ENCODE measurements at places on chromosomes 5 and 9.

DNA sequence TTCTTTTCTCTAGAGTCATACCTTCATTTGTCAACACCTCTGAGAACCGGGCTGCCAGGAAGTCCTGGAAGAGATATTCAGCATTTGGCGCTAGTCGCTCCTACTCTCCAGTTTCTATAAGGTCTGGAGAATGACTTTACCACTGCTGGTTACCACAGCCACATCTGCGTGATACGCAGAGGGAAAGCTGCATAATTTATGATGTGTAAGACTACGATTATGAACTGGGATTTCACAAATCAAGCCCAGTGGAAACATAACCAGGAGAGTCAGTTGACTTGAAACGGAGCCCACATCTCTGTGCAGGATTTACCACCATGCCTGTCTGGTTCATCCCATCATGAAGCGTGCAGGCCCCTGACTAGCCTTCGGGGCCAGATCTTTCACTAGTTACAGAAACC is 72.6 kb downstream of the FGF1 start:
- no peak for DNase-seq

- DNase-seq: no peak
These were observed 130.8 kb downstream of the MACIR start for GRCh38 chr5:103389357-103389756.

DNA sequence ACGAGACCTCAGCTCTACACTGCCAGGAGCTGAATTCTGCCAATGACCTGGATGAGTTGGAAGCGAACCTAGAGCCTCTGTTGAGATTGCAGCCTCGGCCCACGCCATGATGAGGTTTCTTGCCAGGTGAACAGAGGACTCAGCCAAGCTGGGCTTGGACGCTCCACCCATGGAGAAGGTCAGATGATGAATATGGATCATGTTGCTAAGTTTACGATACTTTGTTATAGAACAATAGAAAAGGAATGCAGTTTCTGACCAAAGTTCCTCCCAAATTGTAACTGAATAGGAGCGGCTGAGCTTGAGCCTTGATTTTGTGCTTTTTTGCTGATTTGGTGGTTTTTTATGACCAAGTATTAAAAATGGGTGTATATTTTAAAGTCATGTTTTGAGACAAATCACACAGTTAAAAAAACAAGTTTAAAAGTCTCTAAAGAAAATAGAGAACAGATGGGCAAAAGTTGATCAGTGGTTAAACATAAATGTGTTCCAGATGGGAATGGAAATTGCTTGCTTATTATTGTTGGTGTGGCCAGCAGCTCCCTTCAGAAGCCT is 32.9 kb downstream of the ROPN1L start:
- no peak for DNase-seq

DNA sequence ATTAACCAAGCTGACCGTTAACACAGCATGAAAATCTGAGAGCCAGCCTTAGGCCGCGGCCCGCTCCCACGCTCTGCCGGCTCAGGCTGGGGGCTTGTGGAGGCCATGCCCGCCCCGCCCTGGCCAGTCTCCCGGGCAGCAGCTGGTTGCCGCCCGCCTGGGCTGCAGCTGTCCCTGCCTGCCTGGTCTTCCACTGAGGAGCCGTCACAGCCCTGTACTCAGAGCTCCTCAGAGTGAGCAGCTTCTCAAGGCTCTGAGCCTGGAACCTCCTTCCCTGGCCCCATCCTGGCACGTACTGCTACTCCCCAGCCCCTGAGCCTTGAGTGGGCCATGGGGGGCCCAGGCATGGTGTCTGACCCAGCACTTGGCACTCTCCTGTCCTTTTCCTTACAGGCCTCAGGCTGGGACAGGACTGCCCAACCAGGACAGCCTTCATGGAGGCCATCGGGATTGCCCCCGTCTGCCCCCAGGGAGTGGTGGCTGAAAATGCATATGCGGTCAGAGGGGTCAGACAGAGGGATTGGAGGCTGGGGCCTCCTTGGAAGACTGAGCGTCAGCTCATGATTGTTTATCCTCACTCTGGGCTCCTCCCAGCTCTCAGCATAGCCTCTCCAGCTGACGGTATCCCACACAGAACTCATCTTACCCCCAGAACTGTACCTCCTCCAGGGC is 11.9 kb downstream of the FGFR4 start:
- no peak for DNase-seq

DNA sequence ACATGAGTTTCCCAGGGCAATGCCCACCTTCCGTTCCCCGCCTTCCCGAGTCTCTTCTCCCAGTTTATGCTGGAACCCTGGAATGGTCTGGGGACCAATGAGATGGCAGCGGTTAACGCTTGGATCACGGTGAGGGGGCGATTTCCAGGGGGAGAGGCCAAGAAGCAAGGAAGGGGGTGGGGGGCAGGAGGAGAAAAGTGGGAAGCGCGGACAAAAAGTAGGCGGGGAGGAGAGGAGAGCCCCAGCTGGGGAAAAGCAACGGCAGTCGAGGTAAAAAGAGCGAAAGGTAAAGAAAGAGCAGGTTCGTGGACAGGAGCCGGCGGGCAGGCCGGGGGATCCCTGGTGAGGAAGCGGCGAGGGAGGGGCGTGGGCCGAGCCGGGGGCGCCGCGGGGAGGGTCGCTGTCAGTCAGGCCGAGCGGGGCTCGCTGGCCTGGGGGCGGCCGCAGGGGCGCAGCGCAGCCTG is 508 bp upstream of the SNCAIP start:
- no peak for DNase-seq

DNA sequence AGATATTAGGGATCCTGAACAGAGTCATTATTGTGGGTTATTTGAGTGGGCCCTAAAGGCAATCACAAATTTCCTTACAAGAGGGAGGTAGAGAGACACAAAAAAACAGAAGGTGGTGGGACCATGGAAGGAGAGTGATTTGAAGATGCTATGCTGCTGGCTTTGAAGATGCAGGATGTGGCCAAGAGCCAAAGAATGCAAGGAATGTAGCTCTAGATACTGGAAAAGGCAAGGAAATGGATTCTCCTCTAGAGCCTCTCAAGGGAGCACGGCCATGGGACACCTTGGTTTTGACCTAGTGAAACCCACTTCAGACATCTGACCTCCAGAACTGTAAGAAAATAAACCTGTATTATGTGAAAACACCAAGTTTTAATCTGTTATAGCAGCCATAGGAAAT is 53.8 kb downstream of the TTC39B start:
- DNase-seq: no peak

All from H4 (cell line).